Stimulated activated CD4-positive, alpha-beta T cell treated with anti-CD3 and anti-CD28 coated beads, TNF-alpha, amount 100 ng/mL, for 24 hours (primary cell): ENCODE measurements at places on chromosomes 7 and 10.

DNA sequence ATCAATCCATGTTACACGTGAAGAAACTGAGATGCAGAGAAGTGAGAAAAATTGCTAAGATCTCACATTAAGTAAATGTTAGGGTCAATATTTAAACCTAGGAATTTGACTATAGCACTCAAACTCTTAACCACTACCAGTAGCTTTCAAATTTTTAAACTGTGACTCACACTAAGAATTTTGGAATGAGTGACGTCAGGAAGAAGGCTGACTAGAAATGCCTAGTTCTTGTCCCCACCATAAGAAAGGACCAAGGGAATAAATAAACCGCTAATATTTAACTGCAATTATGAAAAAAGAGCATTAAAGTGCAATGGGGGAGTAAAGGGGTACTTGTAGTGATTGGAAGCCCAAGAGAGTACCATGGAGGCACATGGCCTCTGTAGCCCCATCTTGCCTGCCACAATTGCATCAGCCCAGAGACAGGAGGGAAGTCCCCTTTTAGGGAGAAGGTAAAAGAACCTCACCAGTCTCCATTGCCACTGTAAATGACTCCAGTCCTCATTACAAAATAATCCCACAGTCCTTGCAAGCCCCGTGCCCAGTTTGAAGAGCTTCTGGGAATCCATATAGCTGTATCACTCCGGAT is 3.5 kb upstream of the AKR1B1 start:
- no peak for DNase-seq

- DNase-seq: no peak
These were observed 42.6 kb downstream of the GSDME start for GRCh38 chr7:24714676-24715010.

- no peak for DNase-seq
These were observed 26.3 kb downstream of the ANKRD61 start for GRCh38 chr7:6057316-6058129.

- DNase-seq: no peak
These were observed 18.8 kb downstream of the ANXA11 start for GRCh38 chr10:80186364-80187012.

DNA sequence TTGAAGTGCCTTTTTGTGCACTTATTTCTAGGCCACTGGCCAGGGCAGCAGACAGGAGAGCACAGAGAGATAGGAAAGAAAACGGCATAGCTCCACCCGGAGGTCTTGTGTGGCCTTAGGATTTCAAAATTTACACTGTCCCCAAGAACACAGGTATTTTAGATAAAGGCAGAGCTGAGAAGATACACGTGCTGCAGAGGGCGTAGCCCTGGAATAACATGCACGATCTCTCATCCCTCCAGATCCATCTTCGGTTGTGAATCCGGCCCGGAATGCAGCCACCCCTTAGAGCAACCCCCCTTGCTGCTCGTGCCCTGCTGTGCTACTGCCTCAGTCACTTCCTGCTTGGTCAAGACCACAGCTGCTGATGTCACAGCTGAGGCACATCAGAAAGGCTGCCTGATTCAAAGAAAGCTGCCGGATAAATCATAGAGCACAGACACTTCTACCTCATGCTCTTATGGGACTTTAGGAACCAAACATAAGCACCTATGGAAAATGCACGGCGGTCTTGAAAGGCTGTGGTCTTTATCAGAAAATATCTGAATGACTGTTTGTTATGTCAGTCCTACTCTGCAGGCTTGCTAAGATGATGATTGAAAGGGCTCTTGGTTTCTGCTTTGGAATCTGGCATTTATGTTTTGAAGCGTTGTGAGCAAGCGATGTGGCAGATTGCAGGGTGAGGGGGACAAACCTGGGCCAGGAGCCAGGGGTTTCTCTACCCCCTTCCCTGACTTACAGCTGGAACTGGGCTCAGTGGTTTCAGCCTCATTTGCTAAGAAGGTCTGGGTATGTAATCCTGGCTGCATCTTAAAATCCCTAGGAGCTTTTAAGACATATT is 152.0 kb downstream of the SVIL start:
- no peak for DNase-seq

DNA sequence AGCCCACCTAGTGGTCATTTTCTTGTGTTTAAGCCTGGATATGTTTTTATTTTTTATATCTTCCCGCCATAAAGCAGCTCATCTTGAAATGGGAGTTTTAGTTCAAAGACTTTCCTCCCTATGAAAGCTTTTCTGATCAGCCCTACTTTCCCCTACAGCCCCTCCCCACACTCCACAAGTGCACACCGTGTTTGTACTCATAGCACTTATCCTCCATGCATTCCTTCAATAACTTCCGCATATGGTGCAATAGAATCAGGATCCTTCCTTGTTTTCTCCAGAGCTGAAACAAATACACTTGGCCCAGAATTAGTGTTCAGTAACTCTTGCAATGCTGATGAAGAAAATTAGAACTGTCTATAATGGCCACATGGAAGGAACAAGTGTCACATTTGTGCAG is 235.9 kb downstream of the KCNMA1 start:
- no peak for DNase-seq
